ENCODE measurements at places on chromosomes 2 and 18. TPM values are rescaled to one million over a fixed set of nuclear protein-coding genes. Genes with fewer than 3 reads are reported as not detected.

The MC5R gene
- not detected for total RNA-seq

The ZAP70 gene
- 2.2 TPM for total RNA-seq

The NEU2 gene
- not detected for total RNA-seq

The TRIB2 gene
- 9.8 TPM for total RNA-seq

The C2orf66 gene
- not detected for total RNA-seq

The ASPRV1 gene
- total RNA-seq, result 0.31 TPM

The TMEM178A gene
- total RNA-seq, result 0.29 TPM

The SIX2 gene
- total RNA-seq, result not detected

The NR4A2 gene
- 1.3 TPM for total RNA-seq

The HOXD13 gene
- total RNA-seq, result not detected

The SLC11A1 gene
- total RNA-seq, result 1.7 TPM

The TRIM54 gene
- total RNA-seq, result not detected

The GPR39 gene
- 1.2 TPM for total RNA-seq

The TIGD1 gene
- total RNA-seq, result 2.3 TPM

- DNase-seq, result no peak
- no peak overlapping the region for H3K27ac ChIP-seq
- H3K27me3 ChIP-seq, result no peaks in the 10 kb centered on the region
- no peaks in the 10 kb centered on the region for H3K36me3 ChIP-seq
Observed at GRCh38 chr2:236012155-236012554, 156.0 kb downstream of the GBX2 start.

DNA sequence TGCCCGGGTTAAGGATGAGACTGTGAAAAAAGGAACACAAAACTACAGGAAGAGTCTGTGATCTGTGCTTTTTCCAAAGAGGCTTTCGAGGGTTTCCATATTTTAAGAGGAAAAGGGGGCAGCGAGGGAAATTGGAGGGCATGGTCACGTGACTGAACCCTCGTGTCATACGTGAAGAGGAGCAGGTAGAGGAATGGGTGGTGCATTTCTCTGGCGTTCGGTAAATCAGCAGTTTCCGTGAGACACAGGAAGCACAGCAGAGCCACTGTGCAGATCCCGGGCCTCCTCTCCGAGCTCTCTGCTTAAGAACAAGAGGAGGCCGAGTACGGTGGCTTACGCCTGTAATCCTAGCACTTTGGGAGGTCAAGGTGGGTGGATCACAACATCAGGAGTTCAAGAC is 219.7 kb downstream of the NDUFA10 start:
- H3K36me3 ChIP-seq, result no peaks in the 10 kb centered on the region
- no peak for DNase-seq
- H3K27ac ChIP-seq, result no peak overlapping the region
- H3K4me1 ChIP-seq, result no peaks in the 10 kb centered on the region
- no peaks in the 10 kb centered on the region for H3K27me3 ChIP-seq

DNA sequence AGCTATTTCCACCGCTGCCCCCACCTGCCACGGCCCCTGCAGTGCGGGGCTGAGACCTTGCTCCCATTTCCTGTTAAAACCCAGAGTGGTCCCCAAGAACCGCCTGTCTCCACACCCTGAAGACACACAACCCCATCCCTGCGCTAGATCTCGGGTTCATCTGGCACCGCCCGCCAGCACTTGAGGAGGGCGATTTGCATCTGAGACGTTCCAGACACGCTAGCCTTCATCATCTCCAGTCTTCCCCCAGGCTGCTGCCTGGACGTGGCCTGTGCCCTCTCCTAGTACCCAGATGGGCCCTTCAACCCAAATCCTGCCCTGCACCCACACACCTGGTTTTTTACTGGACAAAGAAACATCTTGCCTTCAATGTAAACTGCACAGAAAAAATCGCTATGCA is 49.8 kb downstream of the SLC66A2 start:
- H3K27ac ChIP-seq, result no peak overlapping the region
- H3K36me3 ChIP-seq, result peaks cover 9% of the 10 kb centered on the region
- no peaks in the 10 kb centered on the region for H3K27me3 ChIP-seq
- no peak overlapping the region for H3K4me3 ChIP-seq
- no peak for DNase-seq

DNA sequence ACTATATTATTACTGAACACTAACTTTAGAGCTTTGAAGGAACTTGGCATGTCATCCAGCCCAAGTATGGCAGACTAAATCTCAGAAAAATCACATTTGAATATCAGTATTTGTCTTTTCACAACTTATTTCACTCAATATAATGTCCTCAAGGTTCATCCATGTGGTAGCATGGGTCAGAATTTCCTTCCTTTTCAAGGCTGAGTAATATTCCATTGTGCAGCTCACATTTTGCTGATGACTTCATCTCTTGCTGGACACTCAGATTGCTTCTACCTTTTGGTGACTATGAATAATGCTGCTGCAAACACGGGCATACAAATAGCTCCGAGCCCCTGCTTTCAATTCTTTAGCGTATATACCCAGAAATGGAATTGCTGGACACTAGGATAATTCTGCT is 46.7 kb downstream of the RPL31 start:
- H3K4me3 ChIP-seq, result no peak overlapping the region
- peaks cover 10% of the 10 kb centered on the region for H3K4me1 ChIP-seq
- H3K27me3 ChIP-seq, result no peaks in the 10 kb centered on the region
- no peak for DNase-seq
- no peak overlapping the region for H3K27ac ChIP-seq
- no peaks in the 10 kb centered on the region for H3K36me3 ChIP-seq

GRCh38 chr18:40041951-40042350 is 1913.1 kb upstream of the PIK3C3 start:
- H3K27ac ChIP-seq, result no peak overlapping the region
- H3K4me3 ChIP-seq, result no peak overlapping the region
- H3K4me1 ChIP-seq, result no peaks in the 10 kb centered on the region
- no peaks in the 10 kb centered on the region for H3K36me3 ChIP-seq

DNA sequence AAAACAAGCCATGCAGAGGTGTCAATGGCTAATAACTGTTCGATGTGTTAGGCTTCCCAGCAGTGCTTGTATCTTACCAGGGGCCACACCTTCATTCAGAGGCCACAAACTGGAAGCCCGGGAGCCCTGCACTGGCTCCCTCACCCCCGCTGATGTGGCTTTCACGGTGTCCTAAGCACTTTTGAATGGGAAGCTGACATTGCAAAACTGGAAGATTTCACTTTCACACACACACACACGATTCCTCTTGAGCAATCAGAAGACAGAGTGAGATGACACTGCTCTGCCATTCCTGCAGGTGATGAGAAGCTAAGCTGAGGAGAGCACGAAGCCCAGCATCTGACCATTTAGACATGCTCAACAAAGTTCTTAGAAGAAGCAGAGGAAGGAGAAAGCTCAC is 8.6 kb upstream of the ZNF407 start:
- DNase-seq, result no peak
- no peaks in the 10 kb centered on the region for H3K36me3 ChIP-seq
- no peak overlapping the region for H3K4me3 ChIP-seq
- no peaks in the 10 kb centered on the region for H3K4me1 ChIP-seq
- no peaks in the 10 kb centered on the region for H3K27me3 ChIP-seq

- peak within 1 kb of the TSS; percentile 41 for H3K4me3 ChIP-seq
- no peak for DNase-seq
- no peaks in the 10 kb centered on the region for H3K36me3 ChIP-seq
- peaks cover 54% of the 10 kb centered on the region for H3K4me1 ChIP-seq
- no peaks in the 10 kb centered on the region for H3K27me3 ChIP-seq
- H3K27ac ChIP-seq, result no peak within 1 kb of the TSS
Observed at GRCh38 chr2:238138331-238139195, at the start of gene KLHL30. Gene KLHL30, plus strand, starts transcription at chr2:238138668. Its CDS starts 2,087 bp downstream, at chr2:238140755.

- no peaks in the 10 kb centered on the region for H3K36me3 ChIP-seq
- no peak for DNase-seq
- H3K27me3 ChIP-seq, result no peaks in the 10 kb centered on the region
- no peak overlapping the region for H3K27ac ChIP-seq
Observed at GRCh38 chr2:229066121-229066715, 204.9 kb downstream of the PID1 start.

- no peak overlapping the region for H3K27ac ChIP-seq
- DNase-seq, result no peak
- no peaks in the 10 kb centered on the region for H3K27me3 ChIP-seq
- no peaks in the 10 kb centered on the region for H3K36me3 ChIP-seq
- H3K4me1 ChIP-seq, result peaks cover 2% of the 10 kb centered on the region
Observed at GRCh38 chr2:11990576-11990975, 244.1 kb downstream of the LPIN1 start.

- H3K27ac ChIP-seq, result no peak overlapping the region
- no peaks in the 10 kb centered on the region for H3K36me3 ChIP-seq
- no peaks in the 10 kb centered on the region for H3K27me3 ChIP-seq
- H3K4me3 ChIP-seq, result no peak overlapping the region
- H3K4me1 ChIP-seq, result peaks cover 23% of the 10 kb centered on the region
- DNase-seq, result no peak
Observed at GRCh38 chr2:223729781-223730180, 107.6 kb downstream of the AP1S3 start.

GRCh38 chr2:38547791-38548190 is 54.9 kb downstream of the HNRNPLL start:
- H3K27ac ChIP-seq, result no peak overlapping the region
- no peak for DNase-seq
- H3K4me1 ChIP-seq, result peaks cover 4% of the 10 kb centered on the region
- no peaks in the 10 kb centered on the region for H3K27me3 ChIP-seq
- no peak overlapping the region for H3K4me3 ChIP-seq

- no peaks in the 10 kb centered on the region for H3K27me3 ChIP-seq
- H3K27ac ChIP-seq, result no peak overlapping the region
Observed at GRCh38 chr2:187003038-187003554, 154.1 kb upstream of the ZSWIM2 start.

DNA sequence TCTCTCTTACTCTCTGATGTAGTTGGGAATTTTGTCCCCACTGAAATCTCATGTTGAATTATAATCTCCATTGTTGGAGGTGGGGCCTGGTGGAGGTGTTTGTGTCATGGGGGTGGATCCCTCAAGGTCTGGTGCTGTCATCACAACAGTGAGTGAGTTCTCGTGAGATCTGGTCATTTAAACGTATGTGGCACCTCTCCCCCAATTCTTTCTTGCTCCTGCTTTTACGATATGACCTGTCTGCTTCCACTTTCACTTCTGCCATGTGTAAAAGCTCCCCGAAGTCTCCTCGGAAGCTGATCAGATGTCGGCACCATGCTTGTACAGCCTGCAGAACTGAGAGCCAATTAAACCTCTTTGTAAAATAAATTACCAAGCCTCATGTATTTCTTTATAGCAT is 337.8 kb upstream of the CDH2 start:
- H3K27ac ChIP-seq, result no peak overlapping the region
- no peaks in the 10 kb centered on the region for H3K27me3 ChIP-seq
- H3K36me3 ChIP-seq, result no peaks in the 10 kb centered on the region

DNA sequence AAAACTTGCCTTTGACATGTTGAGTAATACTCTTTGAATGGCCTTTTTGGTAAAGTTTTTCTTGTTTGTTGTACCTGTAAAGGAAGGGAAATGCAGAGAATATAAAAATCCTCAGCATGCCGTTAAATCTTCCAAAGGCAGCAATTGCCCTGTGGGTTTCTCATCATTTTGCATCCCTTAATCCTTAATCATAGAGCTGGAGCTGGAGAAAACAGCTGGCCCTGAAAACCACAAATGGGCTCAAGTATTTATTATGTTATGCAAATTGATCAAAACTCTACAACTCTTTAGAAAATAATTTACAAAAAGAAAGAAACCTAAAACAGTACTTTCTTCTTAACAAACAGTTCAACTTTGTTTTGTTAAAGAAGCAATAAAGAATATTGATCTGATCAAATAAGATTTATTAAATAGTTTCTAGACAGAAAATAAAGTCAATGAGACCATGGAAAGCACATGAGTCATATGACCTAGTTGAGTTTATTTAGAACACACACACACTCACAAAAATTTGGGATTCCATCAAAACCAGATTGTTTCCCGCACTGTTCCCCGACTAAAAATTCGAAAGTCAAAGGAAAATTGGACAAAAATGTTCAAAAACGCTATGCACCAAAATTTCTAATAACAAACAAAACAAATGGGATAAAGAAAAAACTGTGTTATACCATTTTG is 309.0 kb downstream of the GULP1 start:
- H3K4me1 ChIP-seq, result no peaks in the 10 kb centered on the region
- no peak overlapping the region for H3K27ac ChIP-seq
- no peak for DNase-seq
- no peaks in the 10 kb centered on the region for H3K36me3 ChIP-seq
- no peak overlapping the region for H3K4me3 ChIP-seq

- H3K4me1 ChIP-seq, result no peaks in the 10 kb centered on the region
- DNase-seq, result no peak
- no peaks in the 10 kb centered on the region for H3K36me3 ChIP-seq
- H3K4me3 ChIP-seq, result no peak overlapping the region
- no peaks in the 10 kb centered on the region for H3K27me3 ChIP-seq
Observed at GRCh38 chr18:25305584-25305983, 46.4 kb downstream of the ZNF521 start.

- DNase-seq, result no peak
- H3K27me3 ChIP-seq, result no peaks in the 10 kb centered on the region
- no peaks in the 10 kb centered on the region for H3K4me1 ChIP-seq
- no peaks in the 10 kb centered on the region for H3K36me3 ChIP-seq
- H3K27ac ChIP-seq, result no peak overlapping the region
Observed at GRCh38 chr2:99975386-99975785, 167.0 kb downstream of the AFF3 start.

DNA sequence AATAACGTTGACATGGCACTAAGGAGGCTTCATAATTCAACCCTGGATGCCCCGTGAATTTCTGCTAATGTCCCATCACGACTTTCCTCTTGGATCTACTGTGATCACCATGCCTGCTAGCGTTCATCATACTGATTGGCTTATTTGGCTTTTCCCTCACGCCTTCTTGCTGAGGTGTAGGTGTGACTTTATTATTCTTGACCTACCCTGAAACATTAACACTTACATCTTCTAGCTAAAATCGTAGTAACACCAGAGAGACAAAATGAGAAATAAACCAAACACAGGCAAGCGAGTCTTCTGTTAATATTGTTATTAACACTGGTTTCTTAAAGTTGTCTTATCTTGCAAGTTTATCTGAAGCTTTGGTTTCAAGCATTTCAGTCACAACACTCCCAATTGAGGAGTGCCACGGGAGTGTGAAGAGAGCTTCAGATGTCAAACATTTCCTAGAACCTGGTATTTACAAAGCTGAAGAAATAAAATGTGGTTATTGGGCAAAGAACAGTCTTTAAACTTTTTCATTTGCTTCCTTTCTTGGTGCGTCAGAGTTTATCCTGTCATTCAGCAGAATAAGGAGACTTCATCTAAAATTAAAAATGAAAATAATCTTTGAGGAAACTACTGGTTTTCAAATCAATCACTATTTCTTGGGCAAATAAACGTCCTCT is 15.4 kb upstream of the STAT1 start:
- H3K4me1 ChIP-seq, result no peaks in the 10 kb centered on the region
- H3K27me3 ChIP-seq, result no peaks in the 10 kb centered on the region
- H3K4me3 ChIP-seq, result no peak overlapping the region
- no peak overlapping the region for H3K27ac ChIP-seq

- DNase-seq, result no peak
- H3K4me1 ChIP-seq, result no peaks in the 10 kb centered on the region
- H3K27me3 ChIP-seq, result no peaks in the 10 kb centered on the region
- no peak overlapping the region for H3K4me3 ChIP-seq
Observed at GRCh38 chr2:65018141-65018582, 29.0 kb downstream of the SLC1A4 start.

DNA sequence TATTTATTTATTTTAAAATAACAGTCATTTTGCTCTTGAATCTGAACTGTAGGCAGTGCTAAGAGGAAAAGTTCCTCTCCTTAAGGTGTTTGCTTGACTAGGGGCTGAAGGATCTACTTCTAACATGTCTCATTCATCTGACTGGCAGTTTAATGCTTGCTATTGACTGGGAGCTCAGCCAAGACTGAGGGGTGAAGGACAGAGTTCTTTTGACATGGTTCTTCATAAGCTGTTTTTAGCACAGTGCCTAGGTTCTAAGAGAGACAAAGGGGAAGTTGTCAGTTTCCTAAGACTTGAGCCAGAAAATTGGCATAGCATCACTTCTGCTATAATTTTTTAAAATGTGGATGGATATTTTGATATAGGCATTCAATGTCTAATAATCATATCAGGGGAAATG is 73.0 kb downstream of the COMMD1 start:
- no peak for DNase-seq
- H3K36me3 ChIP-seq, result no peaks in the 10 kb centered on the region
- H3K27ac ChIP-seq, result no peak overlapping the region
- no peaks in the 10 kb centered on the region for H3K27me3 ChIP-seq

Data from esophagus squamous epithelium (tissue), 5 donors.